ENCODE measurements at places on chromosomes 13 and 19.

- DNase-seq, result no peak
Measured at GRCh38 chr13:76570510-76570971, 315.7 kb downstream of the KCTD12 start.

GRCh38 chr13:36709136-36709890 lies 35.5 kb downstream of the SERTM1 start:
- no peak for DNase-seq

DNA sequence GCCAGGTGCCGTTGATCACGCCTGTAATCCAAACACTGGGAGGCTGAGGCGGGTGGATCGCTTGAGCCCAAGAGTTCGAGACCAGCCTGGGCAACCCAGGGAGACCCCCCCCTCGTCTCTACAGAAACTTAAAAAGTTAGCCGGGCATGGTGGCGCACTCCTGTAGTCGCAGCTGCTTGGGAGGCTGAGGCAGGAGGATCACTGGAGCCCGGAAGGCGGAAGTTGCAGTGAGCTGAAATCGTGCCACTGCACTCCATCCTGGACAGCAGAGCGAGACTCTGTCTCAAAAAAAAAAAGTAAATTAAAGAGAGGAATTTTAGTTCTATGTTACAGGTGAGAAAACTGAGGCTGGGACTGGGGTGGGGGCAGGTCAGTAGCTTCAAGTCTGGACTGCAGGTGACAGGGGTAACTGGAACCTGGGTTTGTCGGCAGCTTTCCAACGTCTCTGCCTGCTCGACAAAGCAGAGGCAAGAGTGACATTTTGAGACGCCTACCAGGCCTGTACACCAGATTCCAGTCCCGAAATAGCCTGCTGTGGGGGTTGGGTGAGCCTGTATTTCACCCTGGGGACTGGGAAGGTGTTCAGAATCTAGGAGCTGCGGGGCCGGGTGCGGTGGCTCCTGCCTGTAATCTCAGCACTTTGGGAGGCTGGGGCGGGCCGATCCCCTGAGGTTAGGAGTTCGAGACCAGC lies 1.2 kb downstream of the SELENOW start:
- no peak for DNase-seq

DNA sequence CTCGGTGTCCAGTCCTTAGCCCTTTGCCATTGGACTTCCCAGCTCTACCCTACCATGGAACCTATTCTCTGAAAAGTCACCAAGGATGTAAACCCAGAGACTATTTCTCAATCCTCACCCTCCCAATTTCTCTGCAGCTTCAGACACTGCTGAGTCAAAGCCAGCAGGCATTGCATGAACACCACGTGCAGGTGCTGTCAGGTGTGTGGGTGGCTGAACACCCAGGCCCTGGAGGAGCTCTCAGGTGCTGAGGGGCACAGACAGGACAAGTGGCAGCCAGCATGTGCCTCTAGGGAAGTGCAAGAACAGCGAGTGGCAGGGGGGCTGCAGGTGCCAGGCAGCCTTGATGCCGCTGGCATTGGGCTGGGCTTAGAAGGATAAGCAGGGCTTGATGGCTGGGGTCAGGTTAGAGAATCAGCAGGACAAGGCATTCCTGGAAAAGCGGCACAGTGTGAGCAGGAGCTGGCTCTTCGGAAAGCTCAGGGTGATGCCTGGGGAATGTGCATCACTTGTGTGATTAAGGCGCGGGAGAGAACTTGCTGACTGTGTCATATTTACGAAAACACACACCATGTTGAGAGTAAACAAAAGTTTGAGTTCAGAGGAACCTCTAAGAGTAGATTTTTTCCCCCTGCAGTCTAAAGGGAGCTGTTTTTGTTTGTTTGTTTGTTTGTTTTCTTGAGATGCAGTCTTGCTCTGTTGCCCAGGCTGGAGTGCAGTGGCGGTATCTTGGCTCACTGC lies 83.8 kb downstream of the LNX2 start:
- DNase-seq, result no peak
